Activated effector memory CD4-positive, alpha-beta T cell treated with Interleukin-2 at 50 U/mL for 16 hours (primary cell): ENCODE measurements at places on chromosomes 13 and 19.

GRCh38 chr13:111531505-111531904, 211.1 kb downstream of the TEX29 start:
- DNase-seq: no peak

DNA sequence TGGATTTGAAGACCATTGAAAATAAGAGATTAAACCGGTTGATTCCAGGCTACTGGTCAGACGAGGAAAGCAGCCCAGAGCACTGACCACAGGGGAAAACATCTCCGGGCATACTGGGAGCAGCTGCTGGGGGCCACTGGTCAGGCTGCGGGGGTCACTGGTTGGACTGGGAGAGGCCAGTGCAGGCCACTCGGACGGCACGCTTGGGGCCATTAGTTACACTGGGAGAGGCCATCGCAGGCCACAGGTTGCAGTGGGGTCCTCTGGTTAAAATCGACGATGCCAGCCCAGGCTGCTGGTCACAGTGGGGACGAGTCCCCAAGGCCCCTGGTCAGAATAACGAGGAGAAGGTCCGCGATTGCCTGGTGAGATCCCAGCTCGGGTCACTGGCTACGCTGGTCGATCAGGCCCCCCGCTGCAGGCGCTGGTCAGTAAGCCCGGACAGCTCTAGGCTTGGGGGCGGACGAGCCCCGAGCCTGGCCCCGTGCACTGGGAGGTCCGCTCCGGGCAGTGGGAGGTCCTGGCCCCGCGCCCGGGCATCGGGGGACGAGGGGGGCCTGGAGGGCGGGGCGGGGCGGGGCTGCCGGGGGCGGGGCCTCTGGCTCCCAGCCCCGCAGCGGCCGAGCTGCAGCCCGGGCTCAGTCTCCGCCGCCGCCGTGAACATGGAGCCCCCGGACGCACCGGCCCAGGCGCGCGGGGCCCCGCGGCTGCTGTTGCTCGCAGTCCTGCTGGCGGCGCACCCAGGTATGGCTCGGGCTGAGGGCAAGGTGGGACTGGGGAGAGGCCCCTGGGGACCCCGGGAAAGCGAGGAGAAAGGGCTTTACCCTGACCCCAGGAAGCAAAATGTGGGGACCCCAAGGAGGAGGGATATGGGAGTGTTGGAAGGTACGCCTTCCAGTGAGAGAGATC, at the start of gene BCAM:
TSS of gene BCAM (plus strand) at position 641 of the 909 bp plus-strand sequence. CDS start at position 663, 22 bp downstream.
- DNase-seq: no peak

GRCh38 chr13:33285420-33286124, at the start of gene STARD13:
Gene STARD13, minus strand, starts transcription at chr13:33285755. Its CDS starts 117 bp downstream, at chr13:33285638.
- DNase-seq: no peak

DNA sequence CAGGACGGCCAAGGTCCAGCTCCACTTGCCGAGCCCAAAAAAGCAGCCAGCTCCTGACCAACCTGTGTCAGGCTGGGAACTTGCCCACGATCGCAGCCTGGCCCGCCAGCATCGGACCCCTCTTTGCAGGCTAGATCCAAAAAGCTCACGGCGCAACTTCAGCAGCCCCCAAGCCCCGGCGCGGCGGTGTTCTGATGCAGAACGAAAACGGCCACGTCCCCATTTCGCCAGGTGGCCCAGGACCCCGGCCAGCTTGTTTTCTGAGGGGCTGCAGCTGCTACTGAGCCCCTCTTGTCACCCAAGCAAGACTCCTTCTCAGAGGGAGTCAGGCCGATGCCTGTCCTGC, 1.3 kb downstream of the TMEM259 start:
- no peak for DNase-seq

- no peak for DNase-seq
These were observed 69.2 kb downstream of the DIAPH3 start for GRCh38 chr13:60094385-60095088.

- no peak for DNase-seq
These were observed 5.3 kb downstream of the NDUFA3 start for GRCh38 chr19:54107876-54108490.

DNA sequence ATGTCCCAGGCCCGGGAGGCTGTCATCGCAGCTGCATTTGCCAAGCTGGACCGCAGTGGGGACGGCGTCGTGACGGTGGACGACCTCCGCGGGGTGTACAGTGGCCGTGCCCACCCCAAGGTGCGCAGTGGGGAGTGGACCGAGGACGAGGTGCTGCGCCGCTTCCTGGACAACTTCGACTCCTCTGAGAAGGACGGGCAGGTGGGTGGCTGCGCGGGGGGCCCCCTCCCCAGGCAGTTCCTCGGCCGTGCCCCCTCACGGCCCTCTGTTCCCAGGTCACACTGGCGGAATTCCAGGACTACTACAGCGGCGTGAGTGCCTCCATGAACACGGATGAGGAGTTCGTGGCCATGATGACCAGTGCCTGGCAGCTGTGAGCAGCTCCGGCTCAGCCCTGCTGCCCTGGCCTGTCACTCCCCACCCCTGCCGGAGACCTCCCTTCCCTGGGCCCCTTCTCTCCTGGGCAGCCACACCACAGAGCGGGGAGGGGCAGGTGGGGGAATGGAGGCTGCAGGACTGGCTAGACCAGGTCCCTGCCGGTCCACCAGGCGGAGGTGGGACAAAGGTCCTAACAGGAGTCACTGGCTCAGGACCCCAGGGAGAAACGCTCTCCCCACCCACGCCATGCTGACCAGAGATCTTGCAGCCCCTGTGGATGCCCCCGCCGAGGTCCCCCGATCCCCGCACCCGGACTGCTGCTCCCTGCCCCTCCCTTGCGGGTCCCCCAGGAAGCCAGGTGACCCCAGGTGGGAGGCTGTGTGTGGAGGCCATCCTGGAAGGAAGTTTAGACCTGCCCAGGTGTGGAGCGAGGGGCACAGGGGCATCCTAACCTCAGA, 1.1 kb downstream of the CAPS start:
- DNase-seq: no peak

DNA sequence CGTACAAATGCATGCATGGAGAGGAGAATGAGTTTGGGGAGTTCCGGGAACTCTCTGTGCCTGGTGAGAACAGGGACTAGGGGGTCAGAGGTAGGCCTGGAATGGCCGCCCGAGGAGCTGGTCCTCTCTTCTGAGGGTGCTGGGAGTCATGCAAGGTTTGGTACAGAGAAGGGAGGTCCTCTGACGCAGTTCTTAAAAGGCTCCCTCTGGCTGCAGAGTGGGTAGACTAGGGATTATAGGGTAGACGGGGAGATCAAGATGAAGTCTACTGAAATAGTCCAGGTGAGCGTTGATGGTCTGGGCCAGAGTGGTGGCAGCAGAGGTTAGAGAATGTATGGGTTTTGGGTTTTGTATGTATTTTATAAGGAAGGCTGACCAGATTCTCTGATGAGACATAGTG, 796 bp downstream of the ZNF304 start:
- no peak for DNase-seq

GRCh38 chr19:7441468-7442146, 47.2 kb downstream of the PEX11G start:
- DNase-seq: no peak

DNA sequence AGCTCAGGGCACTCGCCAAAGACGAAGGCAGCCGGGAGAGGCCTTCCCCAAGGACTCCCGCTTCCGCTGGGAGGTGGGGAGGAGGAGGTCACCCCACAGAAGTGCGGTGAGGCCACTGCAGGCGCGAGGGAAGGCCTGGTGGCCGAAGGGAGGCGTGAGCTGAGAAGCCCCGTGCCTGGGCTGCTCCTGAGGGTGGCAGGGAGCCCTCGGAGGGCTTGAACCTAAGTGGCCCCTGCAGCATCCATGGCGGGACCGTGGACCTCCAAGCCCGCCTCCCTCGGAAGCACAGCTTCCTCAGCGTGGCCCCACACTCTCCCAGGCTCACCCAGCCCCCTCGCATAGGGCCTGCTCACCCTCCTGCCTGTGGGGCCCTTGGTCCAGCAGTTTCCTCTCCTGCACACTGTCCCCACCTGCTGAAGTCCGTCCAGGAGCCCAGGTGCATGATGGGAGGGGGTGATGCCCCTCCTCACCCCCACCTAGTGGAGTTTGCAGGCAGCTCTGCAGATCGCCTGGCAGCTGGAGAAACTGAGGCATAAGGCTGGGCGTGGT, 25.9 kb downstream of the EFNA2 start:
- DNase-seq: no peak

DNA sequence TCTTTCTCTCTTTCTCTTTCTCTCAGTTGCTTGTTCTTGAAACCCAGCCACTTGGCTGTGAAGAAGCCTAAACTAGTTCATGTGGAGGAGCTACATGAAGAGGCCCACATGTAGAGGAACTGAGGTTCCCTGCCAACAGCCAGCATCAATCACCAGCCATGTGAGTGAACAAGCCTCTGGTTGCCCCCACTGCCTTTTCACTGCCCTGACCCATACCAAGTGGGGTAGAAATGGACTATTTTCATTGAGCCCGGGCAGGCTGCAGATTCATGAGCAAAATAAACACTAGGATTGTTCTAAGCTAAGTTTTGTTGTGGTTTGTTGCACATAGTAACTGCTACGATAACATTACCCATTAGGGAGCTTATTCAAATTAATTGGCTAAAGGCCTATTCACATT, 78.7 kb upstream of the FAM216B start:
- DNase-seq: no peak

GRCh38 chr13:72163678-72164077, 296.7 kb upstream of the DACH1 start:
- no peak for DNase-seq

- DNase-seq: peak; percentile 49
These were observed at the start of gene PGPEP1 for GRCh38 chr19:18340190-18340989. Gene PGPEP1, plus strand, starts transcription at chr19:18340598. Its CDS starts 84 bp downstream, at chr19:18340682.

DNA sequence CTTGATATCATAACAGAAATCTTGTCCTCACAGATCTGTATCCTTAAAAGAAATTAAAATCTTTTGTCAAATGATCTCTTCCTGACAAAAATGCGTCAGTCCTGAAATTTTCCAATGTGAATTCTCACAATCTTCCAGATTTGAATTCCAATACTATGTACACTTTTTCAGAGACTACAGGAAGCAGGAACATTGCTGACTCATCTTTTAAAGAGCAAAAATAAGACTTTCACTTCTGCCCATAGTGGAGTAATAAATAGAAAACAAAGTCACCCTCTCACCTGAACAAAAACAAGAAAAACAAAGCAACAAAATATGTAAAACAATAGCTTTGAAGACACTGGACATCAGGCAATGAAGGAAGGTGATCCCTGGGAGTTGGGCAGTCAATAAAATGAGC, 167.0 kb upstream of the IPO5 start:
- no peak for DNase-seq

DNA sequence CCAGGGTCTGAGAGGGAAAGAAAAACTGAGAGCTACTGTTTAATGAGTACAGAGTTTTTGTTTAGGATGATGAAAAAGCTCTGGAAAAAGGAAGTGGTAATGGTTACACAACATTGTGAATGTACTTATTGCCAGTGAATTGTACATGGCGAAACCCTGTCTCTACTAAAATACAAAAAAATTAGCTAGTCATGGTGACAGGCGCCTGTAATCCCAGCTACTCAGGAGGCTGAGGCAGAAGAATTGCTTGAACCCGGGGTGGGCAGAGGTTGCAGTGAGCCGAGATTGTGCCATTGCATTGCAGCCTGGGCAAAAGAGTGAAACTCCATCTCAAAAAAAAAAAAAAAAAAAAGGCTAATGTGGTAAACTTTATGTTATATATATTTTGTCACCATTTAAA, 96.3 kb downstream of the VWA8 start:
- DNase-seq: no peak

DNA sequence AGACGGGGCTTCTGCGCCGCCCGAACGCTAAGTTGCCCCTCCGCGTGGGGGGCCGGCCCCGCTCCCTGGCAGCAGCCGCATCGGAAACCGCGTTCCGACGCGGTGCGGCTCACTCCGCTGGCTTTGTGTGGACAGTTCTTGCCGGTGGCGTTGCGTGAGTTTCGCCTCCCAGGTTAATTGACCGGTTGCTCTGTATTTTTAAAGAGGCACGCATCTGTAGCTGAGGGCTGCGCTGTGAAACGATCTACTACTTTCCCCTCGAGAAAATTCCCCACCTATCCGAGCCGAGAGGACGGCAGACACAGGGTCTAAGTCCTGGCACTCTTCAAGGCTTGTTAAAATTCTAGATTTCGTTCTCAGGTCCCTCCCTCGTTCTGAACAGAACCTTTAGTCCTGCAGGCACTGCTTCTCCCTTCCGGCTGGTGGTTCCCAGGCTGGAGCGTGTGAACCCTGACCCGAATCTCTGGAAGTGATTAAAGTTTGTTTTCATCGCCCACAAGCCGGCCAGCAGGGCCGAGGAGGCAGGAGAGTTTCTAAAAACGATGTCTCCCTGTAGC, 933 bp downstream of the ARHGEF7 start:
- DNase-seq: no peak

DNA sequence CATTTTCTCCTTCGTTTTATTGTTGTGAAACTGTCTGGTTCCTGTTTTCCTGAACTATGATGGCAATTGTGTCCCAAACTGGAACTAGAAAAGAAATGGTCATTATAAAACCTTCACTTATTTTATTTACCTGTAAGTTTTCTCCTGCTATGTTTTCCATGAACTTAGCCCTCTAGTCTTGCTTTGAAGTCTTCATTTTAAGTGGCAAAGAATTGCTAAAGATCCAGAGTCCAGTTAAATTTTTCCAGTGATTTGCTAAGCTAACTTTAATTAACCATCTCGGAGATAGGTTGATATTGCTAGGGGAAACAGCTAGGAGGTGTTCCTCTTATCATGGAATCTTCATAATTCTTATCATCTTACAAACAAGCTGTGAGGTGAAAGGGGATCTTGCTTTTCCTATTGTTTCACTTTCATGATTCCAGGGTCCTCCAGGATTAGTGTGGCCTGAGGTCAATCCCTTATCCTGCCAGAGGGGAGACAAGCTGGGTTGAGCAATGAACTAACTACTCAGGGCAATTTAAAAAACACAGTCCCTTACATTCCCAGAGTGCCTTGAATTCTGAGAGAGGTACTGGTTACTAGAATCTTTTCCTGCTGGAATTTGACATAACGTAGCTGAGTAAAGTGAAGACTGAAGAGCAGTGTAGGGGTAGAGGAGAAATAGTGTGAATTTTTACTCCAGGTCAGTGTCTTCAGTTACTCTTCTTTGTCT, 112.5 kb downstream of the ESD start:
- DNase-seq: no peak

GRCh38 chr19:33448159-33448516, 73.5 kb downstream of the PEPD start:
- DNase-seq: no peak

DNA sequence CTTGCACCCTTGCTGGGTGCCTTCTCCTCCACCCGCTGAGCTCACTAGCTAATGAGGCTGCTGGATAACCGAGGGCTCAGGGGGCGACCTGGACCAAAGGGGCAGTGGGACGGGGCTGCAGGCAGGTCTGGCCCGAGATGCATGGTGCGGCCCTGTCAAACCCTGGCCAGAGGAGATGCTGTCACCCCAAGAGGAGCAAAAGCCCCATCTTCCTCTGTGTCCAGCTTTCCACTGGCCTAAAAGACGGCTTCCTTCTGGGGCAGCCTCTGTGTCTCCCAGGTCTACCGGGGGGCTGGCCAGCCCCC, 261.8 kb downstream of the TBC1D4 start:
- DNase-seq: no peak

GRCh38 chr13:33072282-33072681, 56.1 kb downstream of the KL start:
- no peak for DNase-seq

GRCh38 chr13:44484562-44485138, 91.5 kb downstream of the TSC22D1 start:
- DNase-seq: no peak

DNA sequence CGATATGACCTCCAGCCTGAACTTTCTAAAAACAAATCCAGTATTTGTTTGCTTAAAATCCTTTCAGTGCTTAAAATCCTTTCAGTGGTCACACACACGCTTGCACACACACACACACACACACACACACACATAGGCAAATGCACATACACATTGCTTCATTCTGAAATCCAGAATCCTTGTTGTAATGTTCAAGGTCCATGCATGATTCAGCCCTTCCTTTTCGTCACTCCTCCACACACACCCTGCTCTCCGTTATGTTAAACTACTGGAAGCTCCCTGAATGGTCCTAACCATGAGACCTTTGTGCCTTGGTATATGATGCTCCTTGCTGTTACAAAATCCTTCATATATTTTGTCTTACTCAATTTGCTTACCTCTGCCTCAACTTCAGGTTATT, 44.9 kb downstream of the SERTM1 start:
- no peak for DNase-seq
